Amygdala (tissue), 56 donors: ENCODE measurements at places on chromosomes 2 and 18.

DNA sequence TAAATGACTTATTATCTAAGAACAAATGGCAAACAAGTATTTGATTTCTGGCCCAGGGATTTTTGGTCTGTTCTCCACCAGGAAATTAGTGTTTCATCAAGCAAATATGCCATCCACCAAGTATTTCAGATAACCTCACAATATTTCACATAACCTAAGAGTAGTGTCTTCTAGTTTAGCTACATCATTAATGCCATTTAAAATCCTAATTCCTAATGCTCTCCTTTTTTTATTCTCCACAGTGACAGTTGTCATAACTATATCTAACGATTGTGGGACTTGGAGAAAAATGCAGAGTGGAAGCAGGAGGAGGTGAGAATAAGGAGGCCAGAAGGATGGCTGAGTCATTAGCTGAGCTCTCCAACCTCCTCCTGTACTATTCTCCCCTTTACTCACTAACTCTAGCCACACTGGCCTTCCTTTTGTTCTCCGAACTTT lies 58.5 kb upstream of the CTLA4 start:
- no peak for DNase-seq

- DNase-seq: no peak
These were observed 894.2 kb downstream of the CNTNAP5 start for GRCh38 chr2:124919296-124919695.

DNA sequence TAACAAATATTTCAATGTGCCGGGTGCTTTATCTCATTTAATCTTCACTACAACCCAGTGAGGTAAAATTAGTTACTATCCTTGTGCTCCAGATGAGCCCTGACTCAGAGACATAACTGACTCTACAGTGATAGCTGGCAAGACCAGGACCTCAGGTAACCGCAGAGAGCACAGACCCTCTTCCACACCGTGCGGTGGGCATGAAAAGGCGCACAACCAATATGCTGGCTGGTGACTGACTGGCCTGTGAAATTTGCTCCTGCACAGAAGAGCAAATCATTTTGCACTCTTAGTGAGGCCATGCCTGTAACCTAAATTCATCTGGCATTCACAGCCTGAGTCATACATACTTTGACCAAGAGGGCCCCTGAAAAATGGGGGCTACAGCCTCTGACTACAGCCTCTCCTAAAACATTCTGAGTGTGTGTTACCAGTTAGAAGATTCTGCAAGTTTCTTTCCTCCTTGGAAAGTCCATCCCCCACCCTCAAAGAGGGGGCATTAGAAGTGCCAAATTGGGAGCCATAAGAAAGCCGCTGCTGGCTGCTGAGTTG lies 22.4 kb upstream of the MSGN1 start:
- no peak for DNase-seq

- no peak for DNase-seq
These were observed 350.3 kb upstream of the HS6ST1 start for GRCh38 chr2:128668946-128669345.

- DNase-seq: no peak
These were observed 1253.5 kb upstream of the CDH2 start for GRCh38 chr18:29430416-29430815.

GRCh38 chr18:79630281-79631095 lies 49.1 kb upstream of the CTDP1 start:
- no peak for DNase-seq

GRCh38 chr2:149353421-149353820 lies 23.0 kb downstream of the LYPD6 start:
- DNase-seq: no peak

DNA sequence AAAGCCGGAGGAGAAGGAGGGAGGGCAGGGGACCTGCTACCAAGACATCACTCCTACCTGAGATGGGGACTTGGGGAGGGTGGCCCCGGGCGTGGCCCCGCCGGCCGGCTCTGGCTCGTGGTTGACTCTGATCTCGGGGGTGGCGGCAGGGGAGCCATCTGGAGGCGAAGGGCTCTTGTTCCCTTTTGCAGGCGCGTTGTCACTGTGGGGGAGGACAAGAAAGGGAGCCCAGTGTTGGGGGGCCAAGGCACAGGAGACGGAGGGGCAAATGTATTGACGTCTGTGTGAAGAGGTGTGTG lies 48.1 kb downstream of the BIN1 start:
- no peak for DNase-seq

- no peak for DNase-seq
These were observed 4.7 kb upstream of the HOXD10 start for GRCh38 chr2:176111846-176112374.

DNA sequence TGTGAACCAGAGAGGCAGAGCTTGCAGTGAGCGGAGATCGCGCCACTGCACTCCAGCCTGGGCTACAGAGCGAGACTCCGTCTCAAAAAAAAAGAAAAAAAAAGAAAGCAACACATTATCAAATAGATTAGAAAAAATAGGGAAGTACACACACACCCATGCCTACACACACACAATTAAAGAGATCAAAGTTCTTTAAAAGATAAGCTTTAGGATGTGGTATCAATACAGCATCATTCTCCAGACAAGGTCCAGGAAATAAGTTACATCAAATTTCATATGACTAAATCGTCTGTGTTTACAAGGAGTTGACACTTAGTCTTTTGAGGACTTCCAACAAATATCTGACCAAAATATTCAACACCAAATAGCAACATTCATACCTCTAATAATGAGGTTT lies 25.7 kb downstream of the PGAP1 start:
- no peak for DNase-seq

GRCh38 chr2:138244501-138244925 lies 257.1 kb upstream of the SPOPL start:
- no peak for DNase-seq

- DNase-seq: no peak
These were observed 436.7 kb downstream of the ZEB2 start for GRCh38 chr2:144083211-144083610.

DNA sequence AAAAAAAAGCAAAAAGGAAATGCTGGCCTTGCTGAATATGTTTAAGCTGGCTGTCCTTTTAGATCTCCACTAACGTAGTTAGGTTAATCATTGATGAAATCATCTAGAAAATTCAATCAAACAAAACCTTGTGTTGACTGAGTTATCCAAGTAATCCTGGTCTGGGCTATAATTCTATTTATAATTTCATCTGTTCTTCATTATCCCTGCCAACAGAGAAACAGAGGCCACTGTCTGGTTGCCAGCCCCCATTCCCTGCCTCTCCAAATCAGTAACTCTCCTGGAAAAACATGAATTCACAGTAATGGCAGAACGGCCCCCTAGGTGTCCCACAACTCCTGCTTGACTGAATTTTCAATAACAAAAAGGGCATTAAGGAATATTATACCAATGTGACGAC lies 24.6 kb downstream of the DOCK10 start:
- no peak for DNase-seq

GRCh38 chr2:98850074-98850473 lies 86.0 kb downstream of the CRACDL start:
- no peak for DNase-seq

DNA sequence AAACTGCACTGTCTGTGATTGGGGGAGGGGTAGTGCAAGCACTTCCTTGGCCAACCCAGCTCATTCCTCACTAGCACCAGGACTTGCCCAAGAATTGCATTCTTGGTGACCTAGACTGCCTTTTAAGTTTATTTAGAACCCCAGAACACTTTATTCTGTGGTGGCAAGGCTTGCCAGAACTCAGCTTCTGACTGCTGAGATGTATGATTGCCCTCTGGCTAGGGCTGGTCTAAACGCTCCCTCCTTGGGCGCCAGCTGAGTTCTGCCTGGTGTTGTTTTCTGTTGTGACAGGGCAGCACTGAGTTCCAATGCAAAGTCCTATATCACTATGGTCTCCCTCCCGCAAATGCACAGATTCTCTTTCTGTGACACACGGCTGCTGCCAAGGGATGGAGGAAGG lies 247.7 kb downstream of the ZNF385B start:
- no peak for DNase-seq

- no peak for DNase-seq
These were observed 4.2 kb upstream of the EGR4 start for GRCh38 chr2:73297586-73297985.

DNA sequence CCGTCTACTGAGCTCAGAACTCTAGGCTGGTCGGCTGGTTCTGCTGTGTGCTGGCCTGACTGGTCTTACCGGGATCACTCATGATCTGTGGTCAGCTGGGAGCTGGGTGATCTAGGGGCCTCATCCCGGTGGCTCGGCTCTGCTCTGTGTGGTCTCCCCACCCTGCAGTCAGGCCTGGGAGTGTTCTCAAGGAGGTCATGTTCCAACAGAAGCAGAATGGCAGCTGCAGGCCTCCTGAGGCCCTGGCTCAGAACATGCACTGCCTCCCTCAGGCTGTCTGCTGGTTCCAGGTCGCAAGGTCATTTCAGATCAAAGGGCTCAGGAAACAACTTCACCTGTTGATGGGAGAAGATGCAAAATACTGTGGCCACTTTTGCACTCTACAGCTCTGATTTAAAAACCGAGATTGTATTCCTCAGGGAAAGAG lies 81.1 kb upstream of the RFX8 start:
- no peak for DNase-seq

DNA sequence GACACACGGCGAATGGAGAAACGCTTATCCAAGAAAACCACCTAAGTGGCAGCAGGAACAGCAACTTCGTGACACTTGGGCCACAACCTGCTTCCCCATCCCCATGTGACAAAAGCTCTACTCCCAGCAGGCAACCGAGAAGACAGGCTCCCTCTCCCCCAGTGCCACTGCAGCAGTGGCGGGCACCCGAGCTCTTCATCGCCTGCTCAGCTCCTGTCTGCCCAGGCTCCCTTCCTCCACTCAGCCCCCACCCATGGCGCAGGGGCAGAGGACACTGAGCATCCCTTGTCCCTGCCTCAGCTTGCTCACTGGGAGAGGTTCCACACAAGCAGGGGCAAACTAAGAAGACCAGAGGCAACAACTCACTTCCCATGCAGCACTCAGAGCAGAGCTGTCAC lies 22.9 kb downstream of the SLC66A2 start:
- no peak for DNase-seq

DNA sequence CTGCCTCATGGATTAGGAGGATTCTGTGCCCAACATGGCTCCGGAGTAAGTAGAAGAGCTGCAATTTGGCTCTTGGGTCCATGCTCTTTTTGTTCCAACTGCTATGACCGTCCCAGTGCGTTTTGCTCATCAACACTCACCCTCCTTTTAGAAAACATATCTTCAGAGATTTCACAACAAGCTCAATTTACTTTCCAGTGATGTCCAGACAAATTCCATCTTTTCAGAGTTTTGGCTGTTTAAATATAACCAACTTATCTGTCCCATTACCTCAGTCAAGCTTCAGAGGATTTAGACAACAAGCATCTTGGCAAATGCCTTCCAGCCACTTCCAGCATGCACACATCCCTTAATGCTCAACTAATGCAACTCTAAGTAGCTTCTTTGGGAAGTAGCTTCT lies 6.9 kb upstream of the SLC14A2 start:
- DNase-seq: no peak

DNA sequence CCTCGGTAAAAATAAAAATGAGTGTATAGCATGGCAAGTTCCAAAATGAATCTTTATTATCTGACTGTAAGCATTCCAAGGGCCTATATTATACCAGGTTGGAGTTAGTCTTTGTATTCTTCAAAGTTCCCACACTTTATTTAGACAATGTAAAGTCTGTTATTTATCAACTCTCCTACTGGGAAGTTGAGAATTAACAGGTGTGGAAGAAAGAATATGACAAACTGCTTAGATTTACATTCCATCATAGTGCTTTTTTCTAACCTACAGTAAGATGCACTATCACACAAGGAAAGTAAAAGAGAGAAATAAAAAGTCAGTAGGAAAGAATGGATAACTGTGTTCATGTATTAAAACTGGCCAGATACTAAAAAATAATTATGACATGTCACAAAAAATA lies 93.3 kb downstream of the SESTD1 start:
- DNase-seq: no peak

DNA sequence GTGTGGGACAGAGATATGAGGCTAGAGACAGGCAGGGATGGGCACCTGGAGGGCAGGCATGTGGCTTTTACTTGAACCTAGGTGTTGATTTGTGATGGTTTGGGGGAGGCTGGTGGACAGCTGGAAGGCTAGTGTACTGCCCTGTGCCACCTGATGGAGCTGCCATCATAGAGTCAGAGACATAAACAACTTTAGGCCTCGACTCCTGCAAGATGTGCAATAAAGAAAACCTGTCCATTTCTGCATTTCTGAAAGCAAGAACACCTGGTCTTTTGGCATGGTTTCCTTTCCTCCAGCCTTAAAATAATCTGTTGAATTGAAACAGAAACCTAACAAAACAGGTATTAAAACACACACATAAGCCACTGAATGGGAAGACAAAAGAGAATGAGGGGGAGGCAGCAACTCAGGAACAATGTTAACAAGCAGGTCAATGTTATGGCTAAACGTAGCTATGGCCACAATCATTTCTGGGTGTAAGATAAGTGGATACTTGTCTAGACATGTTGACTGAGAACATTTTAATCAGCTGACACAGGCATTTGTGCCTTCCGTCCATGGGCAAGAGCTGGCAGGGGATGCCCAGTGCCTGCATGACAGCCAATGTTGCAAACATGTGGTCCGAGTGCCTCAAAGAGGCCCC lies 87.8 kb downstream of the KCTD1 start:
- DNase-seq: no peak

- no peak for DNase-seq
These were observed 38.8 kb downstream of the SCN2A start for GRCh38 chr2:165277860-165278656.

DNA sequence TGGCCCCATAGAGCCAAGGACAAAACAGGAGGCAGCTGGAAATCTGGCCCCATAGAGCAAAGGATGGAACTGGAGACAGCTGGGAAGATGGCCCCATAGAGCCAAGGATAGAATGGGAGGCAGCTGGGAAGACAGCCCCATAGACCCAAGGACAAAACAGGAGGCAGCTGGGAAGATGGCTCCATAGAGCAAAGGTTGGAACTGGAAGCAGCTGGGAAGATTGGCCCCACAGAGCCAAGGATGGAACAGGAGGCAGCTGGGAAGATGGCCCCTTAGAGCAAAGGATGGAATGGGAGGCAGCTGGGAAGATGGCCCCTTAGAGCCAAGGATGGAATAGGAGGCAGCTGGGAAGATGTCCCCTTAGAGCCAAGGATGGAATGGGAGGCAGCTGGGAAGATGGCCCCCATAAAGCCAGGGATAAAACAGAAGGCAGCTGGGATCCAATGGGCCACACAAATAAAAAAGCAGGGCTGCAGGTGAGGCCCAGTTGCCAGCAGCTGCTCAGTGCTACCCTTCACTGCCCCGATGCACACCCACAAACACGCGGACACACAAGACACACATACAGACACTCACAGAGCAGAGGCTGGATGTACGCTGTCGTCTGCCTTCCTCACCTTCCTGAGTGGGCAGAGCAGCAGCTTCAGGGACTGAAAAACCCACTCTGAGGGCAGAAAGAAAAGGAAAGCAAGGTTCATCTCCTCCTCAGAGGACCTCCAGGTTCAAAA lies 505.4 kb upstream of the MYT1L start:
- DNase-seq: no peak
